Large intestine (tissue), 12 donors: ENCODE measurements at places on chromosomes 4 and X. TPM values are rescaled to one million over a fixed set of nuclear protein-coding genes. Genes with fewer than 3 reads are reported as not detected.

The SLITRK4 gene
- 13.7 TPM for polyA plus RNA-seq

The TMPRSS11D gene
- 0.06 TPM for polyA plus RNA-seq

The NLGN3 gene
- 3.8 TPM for polyA plus RNA-seq

The ARMCX4 gene
- polyA plus RNA-seq: 18.9 TPM

GRCh38 chr4:172088556-172088955 is 275.4 kb downstream of the GALNTL6 start:
- no peak for DNase-seq

- DNase-seq: no peak
These were observed 54.5 kb upstream of the BCOR start for GRCh38 chrX:40152173-40152711.

DNA sequence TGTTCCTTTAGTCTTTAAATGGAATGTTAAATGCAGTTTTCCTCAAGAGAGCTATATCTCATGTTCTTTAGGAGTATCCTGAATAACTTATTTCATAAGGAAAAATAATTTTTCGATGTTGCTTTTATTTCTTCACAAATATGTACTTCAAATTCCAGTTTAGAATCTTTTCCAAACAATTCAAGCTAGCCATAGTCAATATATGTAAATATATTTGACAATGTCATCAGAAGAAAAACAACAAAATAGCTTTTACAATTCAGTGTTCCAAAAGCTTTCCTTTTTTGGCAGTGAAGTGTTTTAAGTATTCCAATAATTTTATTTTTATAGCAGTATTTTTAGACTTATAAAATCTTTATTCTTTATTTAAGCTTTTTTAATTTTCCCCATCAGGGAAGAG is 1532.0 kb downstream of the PCDH18 start:
- no peak for DNase-seq

DNA sequence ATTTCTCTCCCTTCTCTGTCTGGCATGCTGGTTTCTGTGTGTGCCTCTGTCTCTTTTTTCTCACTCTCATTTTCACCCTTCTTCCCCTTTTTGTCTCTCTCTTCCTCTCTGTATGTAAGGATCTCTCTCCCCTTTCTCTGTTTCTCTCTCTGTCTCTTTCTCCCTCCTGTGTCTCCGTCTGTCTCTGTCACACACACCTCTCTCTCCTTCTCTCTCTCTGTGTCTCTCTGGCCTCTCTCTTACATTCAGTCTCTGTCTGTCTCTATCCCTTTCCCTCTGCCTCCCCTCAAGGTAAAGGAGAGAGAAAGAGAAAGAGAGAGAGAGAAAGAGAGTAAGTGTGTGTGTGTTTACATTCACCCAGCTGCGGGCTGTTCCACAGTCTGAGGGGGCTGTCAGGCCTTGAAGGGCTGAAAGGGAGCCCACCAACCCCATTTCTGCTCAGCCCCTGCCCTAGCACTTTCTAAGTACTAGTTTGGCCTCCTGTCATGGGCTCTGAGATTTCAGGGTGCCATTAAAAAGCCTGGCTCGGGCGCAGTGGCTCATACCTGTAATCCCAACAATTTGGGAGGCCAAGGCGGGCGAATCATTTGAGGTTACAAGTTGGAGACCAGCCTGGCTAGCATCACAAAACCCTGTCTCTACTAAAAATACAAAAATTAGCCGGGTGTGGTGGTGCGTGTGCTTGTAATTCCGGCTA is 9.6 kb upstream of the TSPYL2 start:
- DNase-seq: no peak

DNA sequence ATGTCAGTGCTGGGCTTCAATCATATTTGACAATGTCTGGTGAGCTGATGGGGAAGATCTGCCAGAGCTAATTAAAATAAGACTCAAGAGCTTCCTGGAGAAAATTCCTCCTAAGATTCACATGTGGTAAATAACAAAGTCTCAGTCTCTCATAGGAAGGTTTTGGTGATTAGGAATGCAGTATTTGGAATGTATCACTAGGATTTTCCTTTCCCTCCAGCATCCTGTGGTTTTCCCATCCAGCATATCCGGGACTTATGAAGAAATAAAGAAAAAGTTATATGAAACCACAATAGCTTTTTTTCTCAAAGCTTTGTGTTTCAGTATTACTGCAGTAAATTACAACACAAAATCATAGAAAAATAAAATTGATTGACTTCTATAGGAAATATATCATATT is 1597.1 kb downstream of the ADGRL3 start:
- no peak for DNase-seq

DNA sequence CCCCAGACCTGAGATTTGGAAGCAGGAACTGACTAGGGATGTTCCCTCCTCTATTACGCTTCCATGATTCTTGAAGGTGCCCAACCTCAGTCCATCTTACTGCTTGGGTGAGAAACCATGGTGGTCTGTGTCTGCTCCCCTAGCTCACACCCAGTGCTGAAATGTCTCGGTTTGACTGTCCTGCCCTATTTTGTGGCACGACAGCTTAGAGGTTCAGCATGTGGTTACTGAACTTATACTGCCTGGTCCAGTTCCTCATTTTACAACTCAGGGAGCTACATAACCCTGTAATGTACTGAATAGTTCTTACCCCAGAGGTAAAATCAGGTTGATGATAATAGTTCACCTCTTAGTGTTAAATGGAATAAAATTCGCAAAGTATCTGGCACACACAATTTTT is 203.1 kb downstream of the RBM46 start:
- no peak for DNase-seq

- DNase-seq: no peak
These were observed 9.8 kb downstream of the SCFD2 start for GRCh38 chr4:53355930-53356521.

GRCh38 chr4:70603856-70604255 is 11.8 kb downstream of the AMBN start:
- DNase-seq: no peak

- no peak for DNase-seq
These were observed 337.8 kb upstream of the NOCT start for GRCh38 chr4:138677748-138678147.

- no peak for DNase-seq
These were observed 68.8 kb upstream of the HGFAC start for GRCh38 chr4:3372933-3373465.

DNA sequence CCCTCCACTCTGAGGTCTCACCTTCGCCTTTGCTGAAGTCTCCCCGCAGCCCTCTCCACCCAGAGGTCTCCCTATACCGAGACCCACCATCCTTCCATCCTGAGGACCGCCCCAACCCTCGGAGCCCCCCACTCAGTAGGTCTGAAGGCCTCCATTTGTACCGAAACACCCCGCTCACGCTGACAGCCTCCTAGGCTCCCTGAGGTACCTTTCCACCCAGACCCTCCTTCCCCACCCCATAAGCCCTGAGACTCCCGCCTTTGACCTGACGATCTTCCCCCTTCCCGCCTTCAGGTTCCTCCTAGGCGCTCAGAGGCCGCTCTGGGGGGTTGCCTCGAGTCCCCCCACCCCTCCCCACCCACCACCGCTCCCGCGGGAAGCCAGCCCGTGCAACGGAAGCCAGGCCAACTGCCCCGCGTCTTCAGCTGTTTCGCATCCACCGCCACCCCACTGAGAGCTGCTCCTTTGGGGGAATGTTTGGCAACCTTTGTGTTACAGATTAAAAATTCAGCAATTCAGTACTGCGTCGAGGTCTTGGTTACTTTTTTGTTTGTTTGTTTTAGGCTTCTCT is 5.0 kb downstream of the SOD3 start:
- DNase-seq: no peak
